ENCODE measurements at places on chromosomes 4 and X.

DNA sequence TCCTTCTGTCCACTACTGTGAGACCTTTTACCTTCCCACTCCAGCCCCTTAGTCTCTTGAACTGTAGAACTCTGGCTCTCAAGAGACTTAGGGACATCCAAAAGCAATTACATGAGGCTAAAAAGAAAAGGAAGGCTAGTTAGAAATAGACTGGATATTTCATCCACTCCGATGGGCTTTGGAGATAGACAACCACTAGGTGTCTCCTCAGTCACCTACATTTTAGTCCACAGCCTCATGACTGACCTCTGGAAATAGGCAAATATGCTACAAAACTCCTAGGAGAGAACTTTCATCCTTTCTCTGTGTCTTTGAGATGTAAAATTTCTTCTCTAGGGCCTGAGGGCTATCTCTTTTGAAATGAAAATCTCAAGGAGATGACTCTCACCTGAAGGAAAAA lies 45.1 kb upstream of the LAMP2 start:
- DNase-seq: no peak

DNA sequence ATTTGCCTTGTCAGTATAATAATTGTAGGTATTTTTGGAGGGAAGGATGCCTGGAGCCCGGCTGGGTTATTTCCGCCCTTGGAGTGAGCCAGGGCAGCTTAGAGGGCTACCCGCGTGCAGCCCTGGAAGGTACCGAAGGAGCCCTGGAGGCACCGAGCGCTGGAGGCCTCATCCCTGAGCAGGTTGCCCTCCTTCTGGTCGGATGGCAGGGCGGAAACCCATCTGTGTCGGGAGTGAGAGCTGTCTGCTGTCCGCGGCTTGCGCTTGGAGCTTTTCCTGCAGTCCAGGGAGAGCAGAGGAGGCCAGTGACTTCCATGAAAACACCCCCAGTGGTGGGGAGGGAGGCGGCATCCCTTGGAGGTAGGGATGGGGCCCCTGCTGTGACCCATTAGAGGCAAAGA lies 122.1 kb downstream of the TBL1X start:
- no peak for DNase-seq

- DNase-seq: no peak
These were observed 358.2 kb upstream of the GATB start for GRCh38 chr4:152118819-152119553.

- no peak for DNase-seq
These were observed 634 bp upstream of the PLXNB3 start for GRCh38 chrX:153763298-153763932.

- no peak for DNase-seq
These were observed 399.0 kb downstream of the GBA3 start for GRCh38 chr4:23091711-23092110.

DNA sequence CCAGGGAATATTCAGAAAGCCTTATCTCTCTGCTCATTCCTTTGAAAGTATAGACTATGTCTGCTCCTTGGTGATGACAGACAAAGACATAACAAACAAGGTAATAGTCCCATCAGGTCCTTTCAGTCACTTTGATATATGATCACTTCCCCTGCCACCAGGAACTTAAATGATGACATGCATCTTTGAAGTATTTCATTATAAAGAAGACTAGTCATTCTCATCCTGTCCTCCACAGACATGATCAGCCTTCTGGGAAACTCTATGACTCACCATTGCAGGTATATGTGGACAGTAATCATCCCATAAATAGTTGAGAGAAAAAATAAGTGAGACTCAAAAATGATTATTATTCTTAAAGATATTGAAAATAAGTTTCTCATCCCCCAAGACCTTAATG lies 117.5 kb upstream of the VCX2 start:
- no peak for DNase-seq

- DNase-seq: no peak
These were observed 647.6 kb upstream of the ACTRT1 start for GRCh38 chrX:128699716-128700285.

GRCh38 chrX:374596-374995 lies 12.1 kb downstream of the PPP2R3B start:
- DNase-seq: no peak

GRCh38 chr4:4662230-4662629 lies 120.4 kb upstream of the STX18 start:
- DNase-seq: no peak

DNA sequence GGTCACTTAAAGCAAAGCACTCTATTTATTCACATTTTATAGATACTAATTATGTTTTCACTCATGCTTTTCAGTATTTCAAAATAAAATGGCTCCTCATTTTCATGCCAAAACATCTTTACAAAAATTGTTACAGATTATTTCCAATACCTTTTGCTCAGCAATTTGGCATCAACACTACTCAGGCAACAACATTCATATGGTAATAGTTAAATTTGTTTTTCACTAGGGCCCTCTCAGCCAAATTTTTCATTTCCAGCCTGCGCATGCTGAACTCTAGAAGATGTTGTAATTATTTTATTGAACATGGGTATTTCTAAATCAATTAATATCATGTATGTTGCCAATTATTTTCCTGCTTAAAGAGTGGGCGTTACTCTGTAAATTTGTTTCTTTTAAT lies 225.6 kb downstream of the ANTXR2 start:
- no peak for DNase-seq

GRCh38 chr4:9904976-9905587 lies 116.2 kb downstream of the SLC2A9 start:
- no peak for DNase-seq

DNA sequence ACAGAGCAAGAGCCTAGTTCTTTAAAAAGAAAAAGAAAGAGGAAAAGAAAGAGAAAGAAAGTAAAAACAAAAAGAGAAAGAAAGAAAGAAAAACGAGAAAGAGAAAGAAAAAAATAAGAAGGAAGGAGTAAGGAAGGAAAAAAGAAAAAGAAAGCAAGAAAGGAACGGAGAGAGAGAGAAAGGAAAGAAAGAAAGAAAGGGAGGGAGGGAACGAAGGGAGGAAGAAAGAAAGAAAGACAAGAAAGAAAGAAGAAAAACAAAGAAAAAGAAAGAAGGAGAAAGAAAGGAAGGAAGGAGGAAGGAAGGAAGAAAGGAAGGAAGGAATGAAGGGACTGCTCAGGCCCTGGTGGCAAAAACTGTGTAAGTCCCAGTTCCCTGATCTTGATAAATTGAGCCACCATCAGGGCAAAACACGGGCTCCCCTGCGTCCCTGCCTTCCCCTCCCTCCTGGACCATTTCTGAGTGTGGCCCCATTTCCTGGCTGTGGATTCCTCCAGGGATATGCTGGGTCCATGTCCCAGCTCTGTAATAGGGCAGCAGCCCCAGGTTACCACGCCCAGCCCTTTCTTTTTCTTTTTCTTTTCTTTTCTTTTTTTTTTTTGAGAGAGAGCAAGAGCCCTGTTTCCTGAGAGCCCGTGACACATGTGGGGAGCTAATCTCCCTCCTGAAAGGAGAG lies 44.8 kb downstream of the SHOX start:
- no peak for DNase-seq

- no peak for DNase-seq
These were observed 36.8 kb downstream of the SRPX2 start for GRCh38 chrX:100680756-100681155.

DNA sequence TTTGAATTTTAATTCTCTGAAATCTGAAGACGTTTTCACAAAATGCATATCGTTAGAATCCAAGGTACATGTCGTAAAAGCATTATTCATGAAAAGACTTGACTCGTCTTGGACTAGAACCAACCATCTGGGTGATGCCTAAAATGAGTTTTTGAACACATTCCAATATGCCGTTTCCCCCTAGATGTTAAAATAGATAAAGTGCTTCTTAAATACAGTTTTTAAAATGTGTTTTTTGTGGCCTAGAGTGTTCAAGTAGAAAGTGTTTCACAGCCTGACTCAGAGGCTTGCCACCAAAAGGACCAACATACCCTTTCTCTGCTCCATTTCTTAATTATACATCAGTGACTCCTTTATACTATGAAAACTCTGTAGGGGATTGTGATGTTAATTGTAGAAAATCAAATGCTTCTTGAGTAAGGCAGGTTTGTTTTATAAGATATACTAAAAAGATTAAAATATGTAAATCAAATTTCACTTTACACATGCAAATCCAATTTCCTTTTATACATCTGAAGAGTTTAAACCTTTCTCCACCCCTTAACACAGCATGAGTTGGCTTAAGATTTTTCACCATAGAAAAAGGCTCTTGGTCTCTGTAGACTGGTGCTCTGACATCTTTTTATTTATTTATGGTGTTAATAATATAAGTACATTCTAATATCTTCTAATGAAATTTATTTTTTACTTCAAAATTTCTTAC lies 48.4 kb downstream of the PRKG2 start:
- DNase-seq: no peak

GRCh38 chrX:80246271-80246670 lies 174.0 kb upstream of the TENT5D start:
- DNase-seq: no peak

DNA sequence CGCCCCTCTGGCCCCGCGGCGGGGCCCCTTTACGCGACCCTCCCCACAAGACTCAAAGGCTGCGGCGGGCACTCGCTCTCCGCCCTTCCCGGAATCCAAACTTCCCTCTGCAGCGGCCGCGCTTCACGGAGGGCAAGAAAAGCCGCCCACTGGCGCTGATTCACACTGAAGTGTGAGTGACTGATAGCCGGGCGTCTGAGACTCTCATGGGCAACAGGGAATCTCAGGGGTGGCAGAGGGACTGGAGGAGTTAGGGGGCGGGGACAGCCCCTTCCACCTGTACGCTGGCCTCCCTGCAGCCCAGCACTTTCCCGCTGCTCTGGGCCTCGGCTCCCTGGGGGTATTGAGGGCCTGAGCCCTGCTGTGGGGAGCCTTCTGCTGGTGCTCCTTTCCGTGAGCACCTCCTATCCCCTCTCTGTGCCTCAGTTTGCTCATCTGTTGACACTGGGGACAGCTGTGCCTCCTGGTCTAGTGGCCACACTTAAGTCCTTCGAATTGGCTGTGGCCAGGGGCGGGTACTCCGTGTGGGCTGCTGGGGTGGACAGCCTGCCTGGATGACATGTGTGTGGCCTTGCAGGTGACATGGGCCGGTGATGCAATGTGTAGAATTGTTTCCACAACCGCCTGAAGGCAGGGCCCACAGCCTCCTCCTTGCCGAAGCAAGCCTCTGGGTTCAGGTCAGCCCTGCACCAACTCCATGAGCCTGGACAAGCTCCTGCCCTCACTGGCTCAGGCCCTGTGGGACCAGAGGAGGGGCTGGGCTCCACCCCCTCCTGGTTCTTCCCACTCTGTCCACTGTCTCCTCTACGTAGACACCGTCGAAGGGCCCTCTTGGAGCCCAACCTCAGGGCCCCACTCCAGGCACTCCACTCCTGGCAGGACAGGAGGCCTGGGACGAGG lies 951 bp downstream of the SH3BP2 start:
- DNase-seq: peak; percentile 80

DNA sequence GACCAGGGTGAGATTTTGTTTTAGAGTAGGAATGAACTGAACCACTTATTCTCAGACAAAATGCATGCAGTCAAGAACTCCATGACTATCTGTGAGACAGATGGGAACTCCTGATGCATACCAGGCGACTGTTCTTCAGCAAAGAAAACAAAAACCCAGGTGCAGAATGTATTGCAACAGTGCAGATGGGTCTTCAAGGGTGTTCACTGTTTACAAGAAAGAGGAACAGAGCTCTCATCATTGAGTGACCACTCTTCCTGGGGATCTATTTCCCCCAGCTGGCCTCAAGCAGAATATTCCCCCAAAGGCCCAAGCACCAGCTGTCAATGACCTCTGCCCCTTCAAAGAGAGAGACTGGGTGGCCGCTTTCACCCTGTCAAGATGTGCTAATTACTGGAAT lies 39.7 kb upstream of the BMP3 start:
- DNase-seq: no peak

- no peak for DNase-seq
These were observed 615.4 kb upstream of the ZFP42 start for GRCh38 chr4:187380181-187380581.

DNA sequence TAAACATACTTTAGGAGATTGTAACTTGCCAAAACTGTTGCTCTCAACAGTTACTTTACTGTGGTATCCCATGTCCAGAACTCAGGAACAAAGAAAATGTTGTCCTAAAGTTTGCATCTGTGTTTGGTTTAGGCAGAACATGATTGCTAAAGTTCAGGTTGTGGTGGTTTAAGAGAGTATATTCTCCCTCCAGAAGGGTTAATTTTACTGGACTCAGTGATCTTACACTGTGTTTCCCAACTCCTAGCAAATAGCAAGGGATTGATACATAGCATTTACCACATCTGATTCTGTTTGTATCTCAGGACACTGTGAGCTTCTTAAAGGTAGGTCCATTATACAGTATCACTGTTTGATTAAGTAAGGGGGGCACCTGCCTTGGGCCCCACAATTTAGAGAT lies 13.3 kb upstream of the DCK start:
- DNase-seq: no peak

DNA sequence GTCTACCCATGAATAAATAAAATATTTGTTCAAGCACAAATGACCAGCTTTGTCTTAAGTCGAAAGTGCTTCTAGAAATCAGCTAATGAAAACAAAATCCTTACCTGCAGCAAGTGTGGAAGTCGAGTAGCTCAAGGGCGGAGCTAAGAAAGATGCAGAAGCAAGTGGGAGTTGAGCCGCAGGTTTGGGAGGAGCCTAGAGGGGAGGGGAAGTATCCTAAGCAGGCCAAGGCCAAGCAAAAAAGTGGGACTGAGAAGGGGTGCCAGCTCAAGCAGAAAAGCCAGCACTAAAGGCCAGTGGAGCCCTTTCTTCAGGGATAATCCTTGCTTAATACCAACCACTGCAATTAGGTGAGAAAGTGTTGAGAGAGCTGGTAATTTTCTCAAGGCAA lies 60.8 kb downstream of the DLG3 start:
- no peak for DNase-seq

DNA sequence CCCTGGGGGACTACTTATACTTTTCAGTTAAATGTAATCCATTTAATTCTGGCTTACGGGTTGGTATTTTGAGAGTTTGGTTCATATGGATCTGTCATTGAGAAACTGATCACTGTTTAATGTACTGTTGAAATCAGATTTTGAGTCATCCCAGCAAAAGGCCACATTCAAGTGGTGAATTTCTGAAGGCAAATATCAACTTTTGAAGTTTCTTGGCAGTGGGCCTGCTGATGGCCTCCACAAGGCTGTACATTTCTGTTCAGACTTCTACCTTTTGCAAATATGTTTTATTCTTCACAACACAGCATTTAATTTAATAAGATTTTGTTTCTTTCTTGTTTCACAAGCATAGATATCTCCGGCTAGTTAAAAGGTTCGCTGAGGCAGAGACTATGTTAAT lies 138.7 kb downstream of the PDGFC start:
- DNase-seq: no peak

- DNase-seq: no peak
These were observed 32.5 kb downstream of the TACC3 start for GRCh38 chr4:1753697-1754311.

- DNase-seq: no peak
These were observed 73.3 kb downstream of the NAT8L start for GRCh38 chr4:2132438-2132837.
